Activated CD4-positive, CD25-positive, alpha-beta regulatory T cell treated with anti-CD3 and anti-CD28 coated beads, Interleukin-2, amount 50 U/mL, for 16 hours (primary cell): ENCODE measurements at places on chromosomes 3 and 15.

DNA sequence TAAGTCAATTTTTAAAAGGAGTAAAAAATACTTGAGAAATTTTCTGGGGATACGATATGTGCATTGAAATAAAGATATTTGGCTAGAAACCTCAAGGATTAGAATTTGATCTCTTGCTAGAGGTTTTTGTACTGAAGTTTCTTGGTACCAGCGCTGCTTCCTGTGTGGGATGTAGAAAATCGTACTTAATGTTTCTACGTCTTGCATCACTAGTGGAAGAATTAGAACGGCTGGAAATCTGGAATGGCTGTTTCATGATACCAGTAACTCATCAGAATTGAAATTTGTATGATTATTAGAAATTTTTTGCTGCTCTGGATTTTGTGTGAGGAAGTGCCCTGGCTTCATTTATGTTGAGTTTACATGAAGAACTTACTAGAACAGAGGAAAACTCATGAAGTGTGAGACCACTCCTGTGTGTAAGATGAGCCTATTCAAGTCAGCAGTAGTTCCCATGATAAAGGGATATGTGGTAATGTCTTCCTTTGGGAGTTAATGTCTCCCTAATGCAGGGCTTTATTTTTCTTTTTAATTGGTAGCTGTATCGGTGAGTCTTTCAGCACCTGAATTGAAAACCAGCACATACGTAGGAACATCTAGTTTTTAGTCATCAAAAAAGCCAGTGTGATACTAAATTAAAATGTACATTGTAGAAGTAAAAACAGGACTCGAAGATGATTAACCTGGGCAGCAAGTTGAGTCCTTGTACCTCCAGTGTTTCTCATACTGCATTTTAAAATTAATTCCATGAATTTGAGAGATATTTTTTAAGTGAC is 3.2 kb downstream of the KBTBD8 start:
- no peak for DNase-seq

- DNase-seq, result no peak
These were observed 32.3 kb upstream of the OCA2 start for GRCh38 chr15:28131400-28131799.

- DNase-seq, result no peak
These were observed 8.6 kb downstream of the GOLGB1 start for GRCh38 chr3:121740896-121741295.

GRCh38 chr3:64687781-64688604 is at the start of gene ADAMTS9:
ADAMTS9 (minus strand) TSS chr3:64688000; CDS start chr3:64687657, 343 bp downstream.
- no peak for DNase-seq

DNA sequence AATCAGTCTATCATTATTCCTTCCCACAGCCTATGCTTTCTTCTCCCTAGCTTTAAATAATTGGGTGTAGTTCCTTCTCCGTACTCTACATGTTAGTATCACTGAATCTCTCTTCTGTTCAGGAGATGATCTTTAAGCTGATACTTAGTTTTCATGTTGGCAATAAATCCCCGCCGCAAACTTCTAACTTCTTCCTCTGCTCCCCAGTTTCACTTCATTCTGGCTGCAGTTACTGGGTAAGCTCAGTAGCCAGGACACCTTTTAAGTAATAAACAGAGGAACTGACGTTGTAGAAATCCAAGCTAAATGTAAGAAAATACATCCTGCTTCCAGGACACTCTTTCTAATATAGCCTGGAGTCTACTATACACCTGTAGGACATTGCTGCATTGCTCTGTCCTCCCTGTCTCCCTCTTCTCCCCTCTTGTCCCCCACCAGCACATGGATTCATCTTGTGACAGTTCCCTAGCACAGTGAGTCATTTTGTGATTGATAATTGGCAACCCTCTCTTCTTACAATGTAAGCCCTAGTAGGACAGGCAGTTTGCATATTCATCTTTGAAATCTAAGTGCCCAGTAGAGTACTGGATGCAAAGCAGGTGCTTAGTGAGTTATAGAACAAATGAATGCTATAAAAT is 598.2 kb downstream of the UNC13C start:
- no peak for DNase-seq

DNA sequence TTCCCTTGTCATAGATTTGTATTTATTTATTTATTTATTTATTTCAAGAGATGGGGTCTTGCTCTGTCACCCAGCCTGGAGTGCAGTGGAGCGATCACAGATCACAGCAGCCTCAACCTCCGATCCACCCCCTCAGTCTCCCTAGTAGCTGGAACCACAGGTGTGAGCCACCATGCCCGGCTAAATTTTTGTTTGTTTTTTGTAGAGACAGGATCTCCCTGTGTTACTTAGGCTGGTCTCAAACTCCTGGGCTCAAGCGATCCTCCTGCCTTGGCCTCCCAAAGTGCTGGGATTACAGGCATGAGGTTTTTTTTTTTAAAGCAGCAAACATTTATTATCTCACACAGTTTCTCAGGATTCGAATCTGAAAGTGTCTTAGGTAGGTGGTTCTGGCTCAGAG is 2.5 kb downstream of the TTBK2 start:
- no peak for DNase-seq

GRCh38 chr15:71730277-71731144 is 79.8 kb upstream of the NR2E3 start:
- peak; percentile 2 for DNase-seq
